ENCODE measurements at places on chromosomes 11 and 22. TPM values are rescaled to one million over a fixed set of nuclear protein-coding genes. Genes with fewer than 3 reads are reported as not detected.
A peak's percentile ranks its signal among the peaks of the same experiment; 100 is the strongest.

OR10D3 gene
- not detected for total RNA-seq

FUT4 gene
- 6.0 TPM for total RNA-seq

SLC15A3 gene
- 139 TPM for total RNA-seq

LARGE2 gene
- total RNA-seq = 6.0 TPM

CST6 gene
- total RNA-seq = 23.7 TPM

UFD1 gene
- total RNA-seq = 43.1 TPM

GRCh38 chr11:2621894-2622293 lies 77.9 kb downstream of the KCNQ1OT1 start:
- DNase-seq = no peak

DNA sequence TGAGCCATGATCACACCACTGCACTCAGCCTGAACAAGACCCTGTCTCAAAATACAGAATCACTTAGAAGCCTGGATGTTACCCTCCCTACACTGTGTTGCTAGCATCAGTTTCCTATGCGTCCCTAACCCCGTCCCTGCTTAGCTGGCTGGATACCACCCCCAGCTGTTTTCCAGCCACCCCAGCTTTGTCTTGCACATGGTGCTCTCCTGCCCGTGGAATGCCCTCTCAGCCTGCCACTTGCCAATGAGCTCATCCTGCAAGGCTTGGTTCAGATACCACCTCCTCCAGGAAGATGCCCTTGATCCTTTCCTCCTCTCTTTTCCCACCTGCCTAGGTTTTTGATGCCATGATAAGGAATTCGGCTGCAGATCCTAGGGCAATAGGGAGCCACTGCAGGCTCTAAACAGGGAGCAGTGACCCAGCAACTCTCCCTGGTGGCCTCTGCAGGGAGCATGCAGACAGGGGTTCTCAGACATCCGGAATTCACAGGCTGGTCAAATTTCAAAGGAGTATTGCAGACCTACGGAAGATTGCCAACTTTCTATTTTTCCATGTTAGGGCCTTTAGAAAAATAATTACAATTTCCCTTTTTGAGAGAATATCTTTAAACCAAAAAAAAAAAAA lies 52.7 kb upstream of the WNT7B start:
- DNase-seq = peak; percentile 31

DNA sequence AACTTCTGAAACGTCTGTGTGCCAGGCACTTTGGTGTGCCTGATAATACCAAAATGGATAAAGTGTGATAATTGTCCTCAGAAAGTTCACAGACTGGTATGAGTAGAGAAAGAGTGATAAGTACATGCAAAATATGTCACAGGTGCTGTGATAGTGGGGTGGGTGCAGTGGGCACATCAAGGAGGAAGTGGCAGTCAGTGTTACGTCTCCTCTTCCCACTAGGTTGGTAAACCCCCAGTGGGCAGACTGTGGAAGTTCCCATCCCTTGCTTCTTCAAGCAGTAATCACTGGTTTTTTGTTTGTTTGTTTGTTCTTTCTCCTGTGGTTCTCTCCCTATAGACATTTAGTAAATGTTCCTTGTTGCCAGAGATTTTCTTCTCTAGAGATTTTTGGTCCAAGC lies 5.4 kb downstream of the RNF121 start:
- DNase-seq = no peak

GRCh38 chr11:69948256-69949141 lies 129.3 kb upstream of the FGF3 start:
- DNase-seq = peak; percentile 62

GRCh38 chr11:73265853-73266645 lies 6.1 kb upstream of the P2RY6 start:
- no peak for DNase-seq

DNA sequence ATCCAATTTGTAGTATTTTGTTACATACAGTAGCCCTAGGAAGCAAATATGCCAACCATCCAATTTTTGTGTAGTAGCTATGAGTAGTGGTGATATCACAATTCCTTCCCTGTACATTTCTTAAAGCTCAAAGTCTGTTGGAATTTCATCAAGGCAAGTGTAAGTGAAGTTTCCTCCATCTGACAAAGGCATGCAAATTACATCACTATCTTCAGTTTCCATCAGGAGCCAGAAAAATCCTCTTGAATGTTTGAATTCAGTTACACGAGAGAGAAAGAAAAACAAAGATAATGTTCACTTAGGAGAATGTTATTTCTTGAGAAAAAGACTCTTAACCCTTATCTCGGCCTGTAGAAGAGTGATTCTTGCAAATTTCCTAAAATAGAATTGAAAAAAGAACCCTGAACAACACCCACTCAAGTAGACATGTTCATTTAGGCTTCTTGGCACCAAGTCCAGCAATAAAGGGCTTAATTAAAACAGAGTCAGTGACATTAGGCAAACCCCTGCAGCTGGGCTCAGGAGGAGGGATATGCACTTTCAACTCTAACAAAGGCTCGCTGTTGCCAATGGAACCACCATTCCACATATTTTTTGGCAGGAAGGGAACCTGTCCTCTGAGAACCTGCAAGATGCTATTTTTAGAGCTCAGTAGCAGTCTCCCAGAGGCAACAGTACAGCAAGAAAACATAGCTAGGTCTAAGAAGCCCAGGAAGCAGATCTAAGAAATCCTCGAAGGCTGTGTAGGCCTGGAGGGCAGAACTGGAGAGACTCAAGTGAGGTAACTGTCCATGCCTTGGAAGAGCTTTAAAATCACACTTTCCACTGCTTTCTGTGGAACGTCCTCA lies 144.6 kb downstream of the CCDC81 start:
- DNase-seq = no peak

- DNase-seq = no peak
Measured at GRCh38 chr11:76910620-76911414, 50.1 kb downstream of the ACER3 start.

GRCh38 chr11:104934594-104934993 lies 33.8 kb downstream of the CASP4 start:
- DNase-seq = no peak

GRCh38 chr22:20507253-20508066 lies at the start of gene MED15:
MED15 (plus strand) TSS chr22:20507610; CDS start chr22:20507679, 69 bp downstream.
- peak; percentile 95 for DNase-seq

- no peak for DNase-seq
Measured at GRCh38 chr11:78138694-78139421, 568 bp downstream of the ALG8 start.

GRCh38 chr22:36510966-36511881 lies 4.4 kb upstream of the FOXRED2 start:
- DNase-seq = no peak

GRCh38 chr11:11279956-11280689 lies 72.9 kb downstream of the CSNK2A3 start:
- DNase-seq = no peak

DNA sequence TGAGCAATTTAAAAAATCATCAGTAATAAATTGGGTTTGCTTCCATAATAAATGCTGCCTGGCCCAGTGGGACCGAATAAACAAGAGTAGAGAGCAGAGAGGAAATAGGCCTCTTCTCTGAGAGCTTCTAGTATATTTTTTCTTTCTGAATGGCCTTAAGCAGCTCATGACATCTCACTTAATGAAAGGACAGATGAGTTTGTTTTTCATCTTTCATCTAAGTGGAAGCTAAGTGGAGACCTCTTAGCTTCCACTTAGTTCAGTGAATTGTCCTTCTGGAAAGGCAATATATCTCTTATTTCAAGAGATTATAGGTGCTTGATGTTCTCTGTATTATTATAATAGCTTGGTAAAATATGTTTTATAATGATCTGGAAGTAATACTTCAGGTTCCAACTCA lies 245.9 kb upstream of the ANO3 start:
- no peak for DNase-seq

DNA sequence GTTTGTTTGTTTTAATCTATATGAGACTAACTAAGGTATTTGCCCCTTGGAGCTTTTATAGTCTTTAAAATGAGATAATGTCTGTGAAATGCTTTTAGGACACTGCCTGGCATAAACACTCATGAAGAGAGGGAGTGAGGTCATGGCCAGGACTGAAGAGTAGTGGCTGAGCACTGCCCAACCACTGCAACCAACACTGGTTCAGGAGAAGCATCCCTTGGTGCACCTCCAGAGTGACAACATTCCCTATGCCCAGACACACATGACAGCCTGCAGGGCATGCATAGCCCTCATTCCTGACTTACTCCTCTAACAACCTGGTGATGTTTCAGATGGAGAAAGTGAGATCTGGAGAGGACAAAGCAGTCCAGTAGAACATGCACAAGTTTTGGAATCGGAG lies 36.1 kb downstream of the ME3 start:
- no peak for DNase-seq

DNA sequence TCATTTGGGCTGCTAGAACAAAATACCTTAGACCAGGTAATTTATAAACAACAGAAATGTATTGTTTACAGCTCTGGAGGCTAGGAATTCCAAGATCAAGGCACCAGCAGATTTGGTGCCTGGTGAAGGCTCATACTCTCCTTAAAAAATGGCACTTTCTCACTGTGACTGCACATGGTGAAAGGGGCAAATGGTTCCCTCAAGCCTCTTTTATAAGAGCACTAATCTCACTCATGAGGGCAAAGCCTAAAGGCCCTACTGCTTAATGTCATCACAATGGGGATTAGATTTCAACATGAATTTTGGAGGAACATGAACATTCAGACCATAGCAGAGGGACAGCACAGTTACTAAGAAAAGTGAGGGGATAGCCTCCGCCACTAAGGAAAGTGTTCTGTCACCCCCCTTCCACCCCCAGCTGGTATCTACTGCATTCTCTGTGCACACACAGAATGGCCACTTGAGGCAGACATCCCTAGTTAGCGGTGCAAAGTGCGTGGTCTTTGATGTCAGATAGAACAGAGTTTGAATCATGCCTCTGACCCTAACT lies 47.2 kb upstream of the CEP295 start:
- DNase-seq = no peak

- no peak for DNase-seq
Measured at GRCh38 chr11:67256477-67257135, 9.7 kb upstream of the GRK2 start.

- peak; percentile 80 for DNase-seq
Measured at GRCh38 chr11:57324154-57324885, 432 bp downstream of the TNKS1BP1 start.

DNA sequence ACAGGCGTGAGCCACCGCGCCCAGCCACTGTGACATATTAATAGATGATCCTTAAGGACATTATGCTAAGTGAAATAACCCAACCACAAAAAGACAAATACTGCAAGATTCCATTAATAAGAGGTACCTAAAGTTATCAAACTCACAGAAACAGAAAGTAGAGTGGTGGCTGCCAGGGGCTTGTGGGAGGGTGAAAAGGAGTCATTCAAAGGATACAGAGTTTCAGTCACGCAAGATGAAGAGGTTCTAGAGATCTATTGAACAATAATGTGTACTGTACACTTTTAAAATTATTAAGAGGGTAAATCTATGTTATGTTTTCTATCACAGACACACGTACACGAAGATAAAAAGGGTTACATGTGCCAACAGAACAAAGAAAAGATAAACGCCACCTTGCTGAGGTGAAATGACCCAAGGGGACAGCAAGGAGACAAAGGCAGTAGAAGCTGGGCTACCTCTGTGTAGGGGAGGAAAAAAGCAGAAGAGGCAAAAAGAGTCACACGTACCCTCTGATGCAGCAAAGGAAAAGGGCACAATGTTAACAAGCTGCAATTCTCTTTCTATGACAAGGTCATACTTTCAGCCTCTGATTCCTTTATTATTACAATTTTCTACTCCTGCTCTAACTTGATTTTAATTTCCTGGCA lies 65.3 kb downstream of the AMBRA1 start:
- DNase-seq = no peak

DNA sequence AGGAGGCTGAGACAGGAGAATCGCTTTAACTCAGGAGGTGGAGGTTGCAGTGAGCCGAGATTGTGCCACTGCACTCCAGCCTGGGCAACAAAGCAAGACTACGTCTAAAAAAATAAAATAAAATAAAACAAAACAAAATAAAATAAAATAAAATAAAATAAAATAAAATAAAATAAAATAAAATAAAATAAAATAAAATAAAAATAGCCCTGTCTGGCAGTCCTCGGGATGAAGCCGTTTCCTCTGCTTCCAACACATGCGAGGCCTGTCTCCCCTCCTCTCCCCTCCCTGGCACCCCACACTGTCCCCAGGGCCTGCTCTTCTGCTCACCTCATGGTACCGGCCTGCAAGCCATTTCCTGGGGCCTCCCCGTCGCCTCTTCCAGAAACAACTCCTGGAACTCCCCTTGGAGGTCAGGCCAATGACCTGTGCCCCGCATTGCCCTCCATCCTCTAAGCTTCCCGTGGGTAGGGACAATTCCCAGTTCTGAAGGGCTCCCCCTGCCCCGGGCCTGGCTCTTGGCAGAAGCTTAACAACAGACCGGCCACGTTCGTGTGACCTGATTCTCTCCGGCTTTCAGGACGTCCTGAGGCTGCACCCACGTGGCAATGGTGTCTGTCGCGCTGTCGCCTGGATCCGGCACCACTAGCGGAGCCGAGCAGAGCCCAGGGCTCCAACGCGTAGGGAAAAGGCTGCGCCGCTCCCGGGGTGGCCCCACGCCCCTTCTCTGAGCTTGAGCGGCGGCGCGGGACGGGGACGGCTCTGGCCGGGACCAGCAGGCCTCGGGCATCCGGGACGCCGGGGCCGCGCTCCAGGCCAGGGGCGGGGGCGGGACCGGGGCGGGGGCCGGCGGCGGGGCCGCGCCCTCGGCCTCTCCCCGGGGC lies 456 bp upstream of the PARVB start:
- peak; percentile 77 for DNase-seq

DNA sequence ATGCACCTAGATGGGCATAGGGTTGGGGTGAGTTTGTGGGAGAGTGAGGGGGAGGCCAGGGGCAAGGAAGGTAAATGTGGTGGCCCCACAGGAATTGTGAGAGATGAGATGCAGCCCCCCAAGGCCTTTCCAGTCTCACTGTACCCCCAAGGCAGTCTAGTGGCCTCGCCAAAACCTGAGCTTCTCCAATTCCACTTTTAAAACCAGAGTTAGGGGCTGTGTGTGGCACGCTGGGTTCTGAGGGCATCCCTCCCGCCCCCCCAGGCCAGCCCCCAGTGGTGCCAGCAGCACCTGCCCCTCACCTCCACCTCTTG lies 40.4 kb downstream of the KCNC1 start:
- no peak for DNase-seq

- DNase-seq = peak; percentile 50
Measured at GRCh38 chr11:69882270-69882608, 63.0 kb upstream of the FGF3 start.

DNA sequence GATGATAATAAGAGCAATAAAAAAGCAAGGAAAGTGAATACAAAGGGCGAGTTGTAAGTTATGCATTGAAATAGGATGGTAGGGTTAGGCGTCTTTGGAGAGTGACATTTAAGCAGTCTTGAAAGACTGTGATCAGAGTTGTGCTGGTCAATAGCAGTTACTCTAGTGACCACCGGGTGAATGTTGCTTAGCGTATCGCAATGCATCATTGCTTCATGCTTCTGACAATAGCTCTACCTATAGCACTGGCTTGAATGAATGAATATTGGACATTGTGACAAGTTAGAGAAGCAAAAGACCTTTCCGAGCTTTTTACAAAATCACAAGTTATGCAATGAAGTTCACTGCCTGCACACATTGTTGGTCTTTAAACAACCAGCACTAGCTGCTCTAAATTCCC lies 7.7 kb upstream of the OR8B12 start:
- DNase-seq = no peak

GRCh38 chr11:129951201-129951865 lies 51.3 kb downstream of the PRDM10 start:
- DNase-seq = no peak
